Stimulated activated CD8-positive, alpha-beta memory T cell treated with anti-CD3 and anti-CD28 coated beads, Interleukin-15, amount 100 ng/mL, for 4 hours (primary cell): ENCODE measurements at places on chromosomes 16 and 17.

- DNase-seq: peak; percentile 17
These were observed 48.5 kb upstream of the HELZ start for GRCh38 chr17:67293251-67294203.

DNA sequence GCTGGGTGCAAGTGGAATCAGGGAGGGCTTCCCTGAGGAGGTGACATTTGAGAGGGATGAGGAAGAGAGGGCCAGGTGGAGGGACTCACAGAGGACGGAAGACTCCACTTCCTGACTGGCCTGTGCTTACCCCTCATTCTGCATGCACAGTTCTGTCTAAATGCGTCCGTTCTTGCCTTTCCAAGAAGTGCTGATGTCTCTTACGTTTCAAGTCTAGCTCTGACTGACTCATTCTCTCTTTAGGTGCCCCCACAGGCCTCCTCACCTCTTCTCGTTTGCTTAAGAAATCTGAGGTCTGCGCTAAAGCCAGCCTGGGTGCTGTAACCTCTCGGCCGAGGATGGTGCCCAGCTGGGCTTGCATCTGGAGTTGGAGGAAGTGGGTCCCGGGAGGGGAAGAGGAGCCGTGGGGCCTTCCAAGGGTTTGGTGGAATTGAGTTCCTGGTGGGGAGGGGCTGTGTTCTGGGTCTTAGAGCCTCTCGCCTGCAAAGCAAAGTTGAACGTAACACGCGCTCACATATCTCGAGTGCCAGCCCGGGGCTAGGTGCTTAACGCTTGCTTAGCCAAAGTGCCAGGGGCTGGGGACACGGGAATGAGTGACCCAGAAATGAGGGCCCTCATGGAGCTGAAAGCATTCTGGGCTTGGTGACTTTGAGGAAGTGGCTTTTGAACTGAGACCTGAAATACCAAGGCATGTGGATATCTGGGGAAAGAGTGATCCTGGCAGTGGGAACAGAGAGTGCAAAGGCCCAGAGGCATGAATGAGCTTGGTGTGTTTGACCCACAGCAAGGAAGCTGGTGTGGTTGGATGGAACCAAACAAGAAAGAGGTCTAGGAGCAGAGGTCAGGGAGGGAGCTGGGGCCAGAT lies 4.8 kb downstream of the IL4R start:
- peak; percentile 37 for DNase-seq

- no peak for DNase-seq
These were observed 93.9 kb downstream of the ENGASE start for GRCh38 chr17:79168486-79169055.

- DNase-seq: no peak
These were observed 7.3 kb downstream of the DRC7 start for GRCh38 chr16:57701759-57702371.

GRCh38 chr17:10664571-10664970 lies 7.5 kb upstream of the MYH3 start:
- DNase-seq: no peak

DNA sequence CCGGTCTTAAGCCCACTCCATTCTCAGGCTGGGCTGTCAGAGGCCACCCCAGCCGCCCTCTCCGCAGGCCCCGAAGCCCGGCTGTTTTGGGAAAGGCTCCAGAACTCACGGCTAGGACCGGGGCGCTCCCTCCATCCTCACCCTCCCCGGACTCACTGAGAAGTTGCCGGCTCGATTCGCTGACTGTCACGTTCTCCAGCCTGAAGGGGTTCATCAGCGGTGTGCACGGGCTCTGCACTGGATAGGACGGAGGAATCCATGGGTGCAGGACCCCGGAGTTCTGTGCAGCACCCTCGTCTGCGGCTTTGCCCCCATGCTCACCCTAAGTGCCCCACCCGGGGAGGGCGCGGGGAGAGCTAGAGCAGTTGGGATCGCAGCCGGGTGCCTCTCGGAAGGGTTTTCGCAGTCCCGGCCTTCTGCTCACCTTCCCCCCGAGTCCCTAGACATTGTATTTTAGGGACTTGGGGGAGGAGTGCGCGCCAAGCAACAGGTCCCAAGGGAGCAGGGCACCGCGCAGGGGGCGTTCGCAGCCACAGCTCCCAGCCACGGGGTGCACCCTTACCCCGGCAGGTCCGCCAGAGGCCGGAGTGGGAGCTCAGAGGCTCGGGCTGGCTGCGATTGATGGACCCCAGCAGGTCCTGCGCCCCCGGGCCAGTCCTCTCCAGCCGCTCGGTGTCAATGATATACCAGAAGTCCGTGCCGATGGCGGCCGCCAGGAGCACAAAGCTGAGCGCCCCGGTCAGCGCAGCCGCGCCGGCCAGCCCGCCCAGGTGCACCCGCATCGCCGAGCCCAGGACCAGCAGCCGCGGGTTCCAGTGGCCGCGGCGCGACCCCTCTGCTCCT lies 1.0 kb downstream of the TMEM114 start:
- no peak for DNase-seq

DNA sequence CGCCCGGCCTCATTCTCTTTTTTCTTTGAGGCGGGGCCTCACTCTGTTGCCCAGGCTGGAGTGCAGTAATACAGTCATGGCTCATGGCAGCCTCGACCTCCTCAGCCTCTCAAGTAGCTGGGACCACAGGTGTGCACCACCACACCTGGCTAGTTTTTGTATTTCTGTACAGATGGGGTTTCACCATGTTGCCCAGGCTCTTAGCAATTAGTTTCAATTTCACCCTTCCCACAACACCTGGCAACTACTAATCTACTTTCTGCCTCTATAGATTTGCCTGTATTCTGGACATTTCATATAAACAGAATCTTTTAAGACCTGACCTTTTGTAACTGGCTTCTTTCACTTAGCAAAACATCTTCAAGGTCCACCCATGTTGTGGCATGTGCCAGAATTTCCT lies 8.0 kb upstream of the NT5M start:
- DNase-seq: no peak

DNA sequence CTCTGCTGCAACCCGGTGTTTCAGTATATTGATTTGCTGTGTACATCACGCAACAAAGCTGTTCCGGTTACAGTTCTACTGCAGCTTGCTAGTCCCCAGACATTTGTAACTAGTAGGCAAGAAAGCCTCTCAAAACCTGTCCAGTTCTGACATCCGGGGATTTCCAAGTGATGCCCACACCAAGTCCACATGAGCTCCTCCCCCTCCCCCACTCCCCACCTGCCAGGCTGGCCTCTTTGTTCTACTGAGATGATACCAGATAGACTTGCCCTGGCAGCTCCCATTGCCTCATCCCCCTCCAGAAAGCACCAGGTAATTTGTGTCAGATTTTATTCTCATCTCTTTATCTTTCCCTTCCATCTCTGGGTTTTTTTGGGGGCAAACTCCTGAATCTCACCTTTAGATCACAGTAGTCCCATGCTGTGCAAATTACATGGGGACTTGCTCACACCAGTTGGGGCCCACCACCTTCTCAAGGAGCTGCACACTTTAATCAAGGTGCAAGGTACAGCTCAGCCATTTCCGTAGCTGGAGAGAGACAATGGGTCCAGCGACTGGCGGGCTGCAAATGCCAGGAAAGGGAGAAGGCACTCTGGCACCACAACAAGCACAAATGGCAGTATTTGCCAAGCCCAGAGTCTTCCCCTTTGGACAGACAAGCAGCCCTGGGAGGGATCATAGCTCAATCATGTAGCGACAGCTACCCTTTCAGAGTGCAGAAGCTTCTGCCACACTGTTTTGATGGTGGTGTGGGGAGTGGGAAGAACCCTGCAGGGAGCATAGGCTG lies 183.1 kb downstream of the CYLD start:
- DNase-seq: no peak

DNA sequence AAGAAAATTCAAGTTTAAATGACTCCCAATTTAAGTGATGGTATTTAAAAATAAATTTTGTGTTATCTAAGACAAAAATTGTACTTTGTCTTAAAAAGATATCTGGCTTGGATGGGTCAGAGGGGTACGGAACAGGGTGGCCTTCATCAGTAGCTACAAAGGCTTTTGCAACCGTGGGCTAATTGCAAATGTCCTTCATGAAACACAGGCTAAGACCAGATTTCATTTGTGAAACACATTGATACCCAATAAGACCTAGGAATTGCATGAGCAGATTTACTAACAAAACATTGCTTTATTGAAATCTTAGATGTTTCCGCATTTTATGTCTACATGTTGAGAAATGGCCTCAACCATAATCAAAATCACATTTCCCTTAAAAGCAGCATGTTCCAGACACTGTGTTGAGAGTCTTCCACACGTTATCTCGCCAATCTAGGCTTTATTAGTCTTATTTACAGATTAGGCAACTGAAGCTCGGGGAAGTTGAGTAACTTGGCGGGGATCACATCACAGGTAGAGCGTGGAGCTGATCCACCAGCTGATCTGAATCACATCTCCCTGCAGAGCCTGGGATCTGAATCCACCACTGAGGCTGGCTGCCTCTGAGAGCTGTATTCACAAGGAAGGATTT lies 21.8 kb downstream of the FBXO39 start:
- no peak for DNase-seq

GRCh38 chr16:22327446-22327775 lies 30.2 kb downstream of the POLR3E start:
- DNase-seq: no peak

DNA sequence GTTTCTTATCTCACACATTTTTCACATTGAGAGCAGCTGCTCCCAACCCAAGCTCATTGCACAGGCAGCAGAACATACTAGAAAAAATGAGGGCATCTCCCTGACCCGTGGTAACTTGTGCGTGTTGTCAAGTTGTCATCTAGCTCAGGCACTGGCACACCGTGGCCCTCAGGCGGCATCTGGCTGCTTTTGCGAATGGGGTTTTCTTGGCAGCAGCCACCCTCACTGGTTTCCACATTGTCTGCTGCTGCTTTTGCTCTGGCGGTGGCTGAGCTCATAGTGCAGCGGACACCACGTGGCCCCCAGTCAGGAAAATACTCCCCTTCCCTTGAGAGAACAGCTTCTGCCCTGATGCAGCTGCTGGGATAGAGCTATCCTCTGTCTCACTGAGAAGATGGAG lies 9.4 kb upstream of the TEDC2 start:
- DNase-seq: no peak

GRCh38 chr16:22333457-22333994 lies 36.3 kb downstream of the POLR3E start:
- no peak for DNase-seq

- DNase-seq: no peak
These were observed 240.1 kb downstream of the UTP18 start for GRCh38 chr17:51500454-51500853.

- DNase-seq: no peak
These were observed 689.5 kb upstream of the RBFOX1 start for GRCh38 chr16:6643080-6643686.

GRCh38 chr17:77450742-77451244 lies 310.0 kb downstream of the SEC14L1 start:
- no peak for DNase-seq
